ENCODE measurements at places on chromosomes 5 and 9.

DNA sequence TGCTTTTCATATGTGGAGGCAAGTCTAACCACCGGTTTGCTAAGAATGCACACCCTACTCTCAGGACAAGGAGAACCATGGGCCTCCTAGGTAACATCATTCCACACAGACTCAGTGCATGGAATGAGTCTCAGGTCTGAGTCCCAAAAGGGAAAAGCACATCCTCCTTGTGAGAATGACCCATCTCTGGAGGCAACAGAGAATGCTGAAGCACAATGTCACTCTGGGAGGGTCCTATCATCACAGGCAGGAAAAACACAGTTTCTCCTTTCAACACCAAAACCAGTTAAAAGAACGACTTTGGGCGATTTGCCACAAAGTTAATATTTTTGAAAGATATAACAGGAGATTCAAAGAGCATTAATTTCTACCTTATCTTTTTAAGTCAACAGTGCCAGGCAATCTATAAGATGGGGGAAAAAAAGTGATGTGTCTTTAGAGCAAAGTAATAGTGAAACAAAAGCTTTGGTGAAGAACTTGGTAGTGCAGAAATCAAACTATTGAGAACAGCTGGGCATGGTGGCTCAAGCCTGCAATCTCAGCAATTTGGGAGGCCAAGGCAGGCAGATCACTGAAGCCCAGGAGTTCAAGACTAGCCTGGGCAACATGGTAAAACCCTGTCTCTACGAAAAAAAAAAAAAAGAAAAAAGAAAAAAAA lies 97.3 kb downstream of the OXCT1 start:
- DNase-seq = no peak

GRCh38 chr9:105257809-105258208 lies 13.4 kb downstream of the SLC44A1 start:
- DNase-seq = no peak

- no peak for DNase-seq
These were observed 408.5 kb downstream of the PTPRD start for GRCh38 chr9:10204276-10204675.

DNA sequence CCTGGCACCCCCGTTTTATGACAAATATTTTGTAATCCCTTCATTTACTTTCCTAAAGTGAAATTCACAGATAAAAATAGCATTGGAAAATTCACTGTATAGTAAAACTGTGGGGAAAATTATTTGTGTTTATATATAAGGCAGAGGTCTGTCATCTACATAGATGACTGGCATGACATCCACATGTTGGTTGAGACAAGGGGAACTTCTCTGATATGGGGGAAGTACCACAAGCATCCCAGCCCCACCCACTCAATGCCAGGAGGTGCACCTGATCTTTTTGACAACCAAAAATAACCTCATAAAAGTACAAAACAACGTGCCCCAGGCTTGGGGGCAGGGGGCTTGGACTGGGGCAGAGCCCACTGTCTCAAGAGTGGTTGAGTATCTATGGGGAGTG lies 6.3 kb upstream of the TDRD7 start:
- no peak for DNase-seq

DNA sequence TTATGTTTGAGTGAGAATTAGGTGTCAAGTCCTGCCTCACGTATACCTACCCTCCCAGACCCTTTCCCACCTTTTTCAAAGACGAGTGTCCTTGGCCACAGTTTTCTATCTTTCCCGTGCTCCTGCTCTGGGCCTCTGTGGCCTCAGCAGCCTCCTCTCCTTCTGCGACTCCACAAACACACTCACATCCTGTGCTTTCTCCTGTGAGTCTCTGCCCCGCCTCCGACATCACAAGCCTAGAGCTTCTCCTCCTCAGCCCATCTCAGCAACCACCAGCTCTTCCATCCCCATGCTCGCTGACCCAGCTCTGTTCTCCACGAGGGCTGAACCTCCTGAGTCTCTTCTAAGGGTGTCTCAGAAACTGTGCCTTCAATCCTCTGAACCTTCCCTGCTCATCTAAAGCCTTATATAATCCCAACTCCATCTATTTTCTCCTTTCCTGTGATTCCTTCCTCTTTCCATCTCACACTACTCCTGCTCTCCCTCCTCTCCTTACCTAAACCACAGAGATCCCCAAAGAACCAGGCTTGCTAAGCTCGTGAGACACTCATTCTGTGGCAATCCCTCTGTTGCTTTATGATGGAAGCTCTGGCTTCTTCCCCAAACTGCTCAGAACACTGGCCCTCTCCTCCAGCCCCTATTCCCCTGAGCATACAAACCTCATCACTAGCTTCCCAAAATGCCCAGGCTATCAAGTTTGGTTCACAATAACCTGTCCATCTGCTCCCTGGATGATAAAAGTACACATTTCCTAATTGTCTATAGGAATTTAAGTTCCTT lies 55.2 kb downstream of the RASEF start:
- DNase-seq = no peak

DNA sequence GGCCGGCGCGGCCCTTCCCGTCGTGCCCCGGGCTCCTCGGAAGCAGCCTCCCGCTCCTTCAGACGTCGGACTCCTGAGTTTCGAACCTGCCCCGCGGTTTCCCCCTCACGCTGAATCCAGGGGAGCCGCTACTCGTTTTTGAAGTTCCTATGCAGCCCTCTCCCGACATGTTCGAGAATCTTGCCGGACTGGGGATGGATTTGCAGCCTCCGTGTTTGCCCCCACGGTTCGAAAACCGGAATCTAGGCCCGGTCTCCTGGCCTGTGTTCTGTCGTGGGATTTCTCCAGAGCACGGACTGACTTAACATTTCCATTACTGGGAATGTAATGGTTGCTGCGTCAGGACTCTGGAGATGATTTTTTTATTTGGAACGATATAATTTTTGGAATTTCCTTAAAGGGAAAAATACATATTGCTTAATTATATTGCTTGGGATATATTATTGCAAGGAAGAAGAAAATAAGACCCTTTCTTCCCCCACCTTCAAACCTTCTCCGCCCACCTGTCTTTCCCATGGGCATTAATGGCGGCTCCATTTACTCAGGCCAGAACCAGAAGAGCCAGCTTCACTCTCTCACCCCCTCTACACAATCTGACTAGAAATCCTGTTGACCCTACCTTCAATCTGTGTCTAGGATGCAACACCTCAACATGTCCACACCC lies 8.5 kb upstream of the MGAT1 start:
- DNase-seq = no peak

DNA sequence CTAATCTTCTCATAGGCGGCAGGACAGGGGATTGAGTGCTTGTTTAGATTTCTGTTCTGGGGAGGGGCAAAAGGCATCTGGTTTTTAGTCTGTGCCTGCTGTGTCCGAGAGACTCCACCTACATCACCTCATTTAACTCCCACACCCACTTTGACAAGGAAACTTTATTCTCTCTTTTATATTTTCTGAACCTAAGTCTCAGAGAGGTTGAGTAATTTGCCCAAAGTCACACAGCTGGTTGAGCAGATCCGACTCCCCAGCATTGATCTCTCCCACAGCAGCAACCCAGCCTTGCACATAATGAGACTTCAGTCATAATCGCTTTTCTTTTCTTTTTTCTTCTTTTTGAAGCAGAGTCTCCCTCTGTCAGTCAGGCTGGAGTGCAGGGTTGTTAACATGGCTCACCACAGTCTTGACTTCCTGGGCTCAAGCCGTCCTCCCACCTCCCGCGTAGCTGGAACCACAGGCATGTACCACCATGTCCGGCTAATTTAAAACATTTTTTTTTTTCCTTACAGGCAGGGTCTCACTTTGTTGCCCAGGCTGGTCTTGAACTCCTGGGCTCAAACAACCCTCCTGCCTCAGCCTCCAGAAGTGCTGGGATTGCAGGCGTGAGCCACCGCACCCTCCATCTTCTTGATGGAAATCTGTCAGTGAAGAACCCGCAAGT lies 36.5 kb upstream of the ANKRD33B start:
- no peak for DNase-seq

DNA sequence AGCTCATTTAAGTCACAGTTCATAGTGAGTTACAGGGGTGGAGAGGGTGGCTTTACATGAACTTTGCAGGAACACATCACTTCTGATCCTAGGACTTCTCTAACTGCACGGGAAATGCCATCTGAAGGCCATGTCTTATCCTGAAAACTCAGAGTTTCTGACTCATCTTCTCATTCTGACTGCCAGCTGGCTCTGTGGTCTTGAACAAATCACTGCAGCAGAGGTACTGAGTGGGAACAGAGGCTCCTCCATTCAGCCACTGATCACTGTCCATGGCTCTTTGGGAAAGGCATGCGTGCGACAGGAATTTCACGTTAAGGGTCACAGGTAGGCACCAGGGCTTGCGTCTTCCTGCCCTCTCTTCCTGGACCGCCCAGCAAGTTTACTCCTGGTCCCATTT lies 114.6 kb upstream of the LRRTM2 start:
- no peak for DNase-seq

DNA sequence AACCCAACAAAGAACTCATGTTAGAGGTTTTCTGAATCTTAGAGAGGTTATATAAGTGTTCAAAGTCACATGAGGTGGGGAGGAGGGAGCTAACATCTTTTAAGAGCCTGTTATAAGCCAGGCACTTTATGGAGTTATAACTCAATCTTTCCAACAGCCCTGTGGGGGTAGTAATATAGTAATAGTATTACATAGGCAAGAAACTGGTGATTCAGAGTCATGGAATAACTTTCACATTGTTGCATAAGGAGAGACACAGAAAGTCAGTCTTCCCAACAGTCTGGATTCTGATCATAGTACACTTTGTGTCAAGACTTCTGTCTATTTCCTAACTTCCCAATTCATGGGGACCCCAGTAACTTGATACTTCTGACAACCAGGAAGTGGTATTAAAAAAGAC lies 89.2 kb downstream of the ACER2 start:
- DNase-seq = no peak

DNA sequence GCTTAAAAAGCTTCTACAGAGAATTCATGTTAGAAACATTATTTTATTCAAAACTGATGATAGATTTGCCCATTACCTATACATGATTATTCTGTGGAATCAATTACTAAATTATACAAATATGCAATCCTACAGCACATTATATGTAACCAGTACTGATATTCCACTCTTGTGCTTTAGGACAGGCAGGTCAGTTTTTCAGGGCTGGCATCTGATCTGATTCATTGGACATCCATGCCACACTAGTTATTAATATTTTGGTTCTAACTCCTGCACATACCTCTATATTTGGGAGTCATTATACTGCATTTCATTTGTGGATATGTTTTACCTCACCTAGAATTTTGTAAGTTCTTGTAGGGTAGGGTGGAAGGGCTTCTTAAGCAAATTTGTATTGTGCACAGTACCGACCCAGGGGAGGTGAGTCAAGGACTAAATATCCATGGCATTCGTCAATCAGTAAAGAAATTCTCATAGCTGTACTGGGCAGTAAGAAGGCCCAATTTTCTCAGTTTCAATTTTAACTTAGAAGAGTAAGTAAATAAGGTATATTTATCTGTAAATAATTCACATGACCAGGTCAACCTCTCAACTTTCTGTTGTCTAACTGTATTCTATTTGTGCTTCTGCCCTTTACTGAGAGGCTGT lies 33.5 kb downstream of the ELOVL7 start:
- no peak for DNase-seq

DNA sequence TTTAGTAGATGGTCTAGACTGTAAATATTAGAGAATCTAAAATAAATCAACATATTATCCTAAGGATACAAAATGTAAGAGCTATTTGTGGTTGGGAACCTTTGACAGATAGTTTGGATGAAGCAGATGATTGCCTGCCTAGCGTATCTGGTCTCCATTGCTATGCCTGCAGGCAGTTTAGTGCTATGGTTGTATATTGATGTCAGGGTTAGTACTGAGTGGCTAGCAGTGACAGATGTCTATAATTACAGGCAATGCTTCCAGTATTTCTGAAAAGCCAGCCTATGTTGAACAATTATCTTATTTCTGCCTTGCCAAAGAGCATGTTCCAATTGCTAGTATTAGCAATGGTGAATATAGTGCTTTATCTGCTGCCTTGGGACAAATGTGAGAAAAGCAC lies 151.3 kb upstream of the TLX3 start:
- no peak for DNase-seq

DNA sequence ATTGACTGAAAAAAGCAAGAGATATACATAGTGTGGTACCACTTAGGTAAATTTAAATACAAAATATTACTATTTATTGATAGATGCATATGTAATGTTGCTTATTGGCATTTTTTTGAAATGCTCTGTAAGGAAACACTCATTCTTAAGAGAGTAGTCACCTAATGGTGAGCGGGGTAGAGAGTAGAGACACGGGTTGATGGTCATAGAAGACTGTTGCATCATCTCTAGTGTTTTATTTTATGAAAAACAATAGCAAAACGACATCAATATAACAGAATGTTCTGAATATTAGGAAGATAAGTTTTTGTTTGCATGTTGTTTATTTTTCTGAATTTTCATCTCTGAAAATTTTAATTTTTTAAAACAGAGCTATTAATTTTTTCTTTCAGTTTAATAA lies 4.0 kb downstream of the SRP19 start:
- DNase-seq = no peak

DNA sequence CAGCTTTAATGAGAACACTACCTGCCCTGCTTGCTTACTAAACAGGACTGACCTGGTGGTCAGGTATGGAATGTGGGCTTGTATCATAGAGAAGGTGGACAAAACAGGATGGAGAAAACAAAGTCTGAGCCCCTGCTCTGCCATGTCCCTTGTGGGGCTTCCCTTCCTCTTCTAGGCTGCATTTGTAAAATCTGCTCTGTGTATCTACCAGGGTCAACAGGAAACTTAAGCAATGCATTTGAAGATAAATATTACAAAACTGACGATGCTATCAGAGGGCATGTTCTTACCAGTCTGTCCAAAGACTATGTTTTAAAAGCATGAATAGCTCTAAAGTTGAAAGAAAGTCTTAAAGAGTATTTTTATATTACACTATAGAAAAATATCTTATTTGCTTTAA lies 228.7 kb downstream of the DCP2 start:
- no peak for DNase-seq

GRCh38 chr9:69293156-69293555 lies 31.9 kb upstream of the ENTREP1 start:
- DNase-seq = no peak

DNA sequence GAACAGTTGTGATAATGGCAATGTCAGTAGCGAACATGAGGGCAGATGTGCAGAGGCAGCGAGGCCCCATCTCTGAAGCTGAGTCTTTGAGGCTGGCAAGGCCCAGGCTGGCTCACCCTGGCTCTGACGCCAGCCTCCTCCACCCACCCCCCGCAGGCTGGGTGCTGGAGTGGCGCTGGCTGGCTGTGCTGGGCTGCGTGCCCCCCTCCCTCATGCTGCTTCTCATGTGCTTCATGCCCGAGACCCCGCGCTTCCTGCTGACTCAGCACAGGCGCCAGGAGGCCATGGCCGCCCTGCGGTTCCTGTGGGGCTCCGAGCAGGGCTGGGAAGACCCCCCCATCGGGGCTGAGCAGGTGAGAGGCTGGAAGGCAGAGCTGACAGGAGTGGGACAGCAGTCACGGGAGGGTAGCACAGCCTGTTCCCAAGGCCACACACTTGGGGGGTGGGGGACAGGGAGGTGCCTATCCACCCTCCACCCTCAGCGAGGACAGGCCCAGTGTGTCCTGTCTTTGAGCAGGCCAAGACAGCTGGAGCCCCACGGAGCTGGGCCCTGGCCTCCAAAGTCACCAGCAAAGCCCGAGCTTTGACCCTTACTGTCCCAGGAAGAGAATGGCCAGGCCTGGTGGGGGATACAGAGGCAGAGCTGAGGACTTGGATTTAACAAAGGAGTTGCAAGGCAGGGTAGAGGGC lies 5.6 kb downstream of the SLC2A8 start:
- DNase-seq = no peak

Data from stimulated activated CD4-positive, alpha-beta T cell treated with anti-CD3 and anti-CD28 coated beads, Interleukin-15, amount 100 ng/mL, for 48 hours (primary cell).